Activated CD4-positive, alpha-beta memory T cell treated with anti-CD3 and anti-CD28 coated beads, Interleukin-2, amount 10 ng/mL, durations not matched to agents 7 days and 5 days (primary cell): ENCODE measurements at places on chromosomes 13 and 19. TPM values are rescaled to one million over a fixed set of nuclear protein-coding genes. Genes with fewer than 3 reads are reported as not detected.

DNA sequence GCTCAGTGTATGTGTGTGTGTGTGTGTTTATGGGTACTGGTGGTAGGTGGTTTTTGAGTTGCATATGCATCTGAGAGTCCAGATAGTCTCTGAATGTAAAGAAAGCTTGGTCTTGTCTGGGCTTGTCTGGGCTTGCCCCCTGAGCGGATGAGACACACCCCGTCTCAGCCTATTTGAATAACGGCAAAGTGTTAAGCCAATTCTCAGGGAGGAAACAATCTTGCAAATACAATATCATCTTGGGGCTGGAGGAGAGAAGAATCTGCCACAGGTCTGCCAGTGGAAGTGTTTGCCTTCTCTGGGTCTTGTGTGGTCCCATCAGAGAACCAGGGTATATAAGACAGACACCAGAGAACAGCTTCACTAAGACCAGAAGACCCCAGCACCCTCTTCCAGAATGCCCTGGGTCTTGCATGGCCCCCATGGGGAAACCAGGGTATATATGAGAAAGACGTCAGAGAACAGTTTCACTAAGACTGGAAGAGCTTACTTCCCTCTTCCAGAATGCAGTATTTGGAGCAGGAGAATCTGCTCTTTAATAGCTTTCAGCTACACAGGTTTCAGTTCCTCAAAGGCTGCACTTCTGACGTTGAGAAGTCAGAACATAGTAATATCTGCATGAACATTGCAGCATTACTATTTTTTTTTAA is 13.3 kb downstream of the CD70 start:
- H3K36me3 ChIP-seq = peaks cover 9% of the 10 kb centered on the region
- H3K4me1 ChIP-seq = peaks cover 16% of the 10 kb centered on the region
- no peak overlapping the region for H3K27ac ChIP-seq
- DNase-seq = peak; percentile 46
- no peaks in the 10 kb centered on the region for H3K27me3 ChIP-seq

DNA sequence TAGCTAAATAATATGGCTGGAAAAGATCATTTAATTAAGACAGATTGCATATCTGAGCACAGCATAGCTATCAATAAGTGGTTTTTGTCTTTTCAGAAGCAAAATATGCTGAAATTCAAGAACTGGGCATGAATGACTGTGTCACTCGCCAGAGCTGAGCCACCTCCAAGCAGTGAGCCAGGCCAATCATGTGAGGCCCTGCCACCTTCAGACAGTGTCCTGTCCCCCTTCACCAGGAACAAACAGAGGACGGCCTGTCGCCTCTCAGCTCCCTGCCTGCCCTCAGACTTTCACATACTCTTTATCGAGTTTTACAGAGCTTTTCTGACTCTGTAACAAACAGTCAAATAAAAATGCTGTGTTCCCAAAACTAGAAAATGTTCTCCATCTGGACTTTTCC is 171.0 kb upstream of the TSC22D1 start:
- H3K36me3 ChIP-seq = no peaks in the 10 kb centered on the region
- no peak for DNase-seq
- H3K4me3 ChIP-seq = no peak overlapping the region

The PTH2 gene
- not detected for total RNA-seq

DNA sequence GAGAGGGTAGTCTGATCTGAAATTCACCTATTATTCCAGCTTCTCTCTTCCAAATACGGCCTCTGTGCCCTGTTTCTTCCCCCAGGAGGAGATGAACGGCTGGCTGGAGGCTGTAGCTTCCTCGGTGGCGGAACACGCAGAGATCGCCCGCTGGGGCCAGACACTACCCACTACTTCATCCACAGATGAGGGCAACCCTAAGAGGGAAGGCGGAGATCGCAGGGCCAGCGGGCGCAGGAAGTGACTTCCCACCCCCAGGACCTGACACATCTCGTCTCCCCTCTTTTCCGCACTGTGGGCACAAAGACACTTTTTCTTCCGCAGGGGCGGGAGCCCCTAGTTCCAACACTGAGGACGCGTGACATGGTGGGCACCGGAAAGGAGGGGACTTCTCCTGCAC is 1.3 kb upstream of the SHKBP1 start:
- DNase-seq = no peak
- H3K4me1 ChIP-seq = peaks cover 32% of the 10 kb centered on the region
- peak overlapping the region; percentile 48 for H3K4me3 ChIP-seq
- peak overlapping the region; percentile 31 for H3K27ac ChIP-seq
- H3K36me3 ChIP-seq = peaks cover 14% of the 10 kb centered on the region

DNA sequence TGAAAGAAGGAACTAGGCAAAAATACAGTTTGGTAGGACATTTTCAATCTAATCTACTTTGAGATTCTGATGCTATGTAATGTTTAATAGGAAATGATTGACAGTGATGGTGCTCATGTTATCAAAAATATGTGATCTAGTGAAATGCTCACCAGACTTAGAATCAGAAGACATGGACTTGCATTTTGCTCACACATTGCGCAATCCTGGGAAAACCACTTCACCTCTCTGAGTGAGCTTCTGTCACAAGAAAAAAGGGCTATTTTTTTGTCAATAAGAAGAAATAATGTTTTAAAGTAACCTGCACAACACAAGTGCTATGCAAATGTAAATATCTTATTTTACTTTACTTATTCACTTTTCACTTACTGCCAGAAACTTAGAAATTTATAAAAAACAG is 380.9 kb upstream of the HTR2A start:
- H3K4me3 ChIP-seq = no peak overlapping the region
- DNase-seq = no peak
- no peak overlapping the region for H3K27ac ChIP-seq
- no peaks in the 10 kb centered on the region for H3K36me3 ChIP-seq

- no peak for DNase-seq
- peaks cover 9% of the 10 kb centered on the region for H3K4me1 ChIP-seq
- H3K36me3 ChIP-seq = no peaks in the 10 kb centered on the region
- H3K27me3 ChIP-seq = peaks cover 5% of the 10 kb centered on the region
- no peak overlapping the region for H3K4me3 ChIP-seq
- no peak overlapping the region for H3K27ac ChIP-seq
Measured at GRCh38 chr13:29861694-29862110, 11.3 kb upstream of the UBL3 start.

The CGB1 gene
- not detected for total RNA-seq

GRCh38 chr13:48220981-48221685 is 11.9 kb upstream of the ITM2B start:
- peak overlapping the region; percentile 70 for H3K27ac ChIP-seq
- peaks cover 16% of the 10 kb centered on the region for H3K36me3 ChIP-seq
- DNase-seq = no peak
- H3K27me3 ChIP-seq = peaks cover 28% of the 10 kb centered on the region
- H3K4me1 ChIP-seq = peaks cover 34% of the 10 kb centered on the region
- H3K4me3 ChIP-seq = peak overlapping the region; percentile 41

The LPAR6 gene
- total RNA-seq = 100 TPM

- H3K27ac ChIP-seq = peak overlapping the region; percentile 73
- peak overlapping the region; percentile 38 for H3K4me3 ChIP-seq
- H3K4me1 ChIP-seq = peaks cover 31% of the 10 kb centered on the region
- no peaks in the 10 kb centered on the region for H3K27me3 ChIP-seq
- H3K36me3 ChIP-seq = no peaks in the 10 kb centered on the region
Measured at GRCh38 chr13:40787062-40787461, 2.3 kb upstream of the SLC25A15 start.

The SAMD1 gene
- total RNA-seq = 64.6 TPM

- no peak overlapping the region for H3K27ac ChIP-seq
- H3K4me1 ChIP-seq = no peaks in the 10 kb centered on the region
- no peak overlapping the region for H3K4me3 ChIP-seq
- no peaks in the 10 kb centered on the region for H3K36me3 ChIP-seq
- peaks cover 1% of the 10 kb centered on the region for H3K27me3 ChIP-seq
Measured at GRCh38 chr19:32526895-32527294, 54.1 kb upstream of the PDCD5 start.

DNA sequence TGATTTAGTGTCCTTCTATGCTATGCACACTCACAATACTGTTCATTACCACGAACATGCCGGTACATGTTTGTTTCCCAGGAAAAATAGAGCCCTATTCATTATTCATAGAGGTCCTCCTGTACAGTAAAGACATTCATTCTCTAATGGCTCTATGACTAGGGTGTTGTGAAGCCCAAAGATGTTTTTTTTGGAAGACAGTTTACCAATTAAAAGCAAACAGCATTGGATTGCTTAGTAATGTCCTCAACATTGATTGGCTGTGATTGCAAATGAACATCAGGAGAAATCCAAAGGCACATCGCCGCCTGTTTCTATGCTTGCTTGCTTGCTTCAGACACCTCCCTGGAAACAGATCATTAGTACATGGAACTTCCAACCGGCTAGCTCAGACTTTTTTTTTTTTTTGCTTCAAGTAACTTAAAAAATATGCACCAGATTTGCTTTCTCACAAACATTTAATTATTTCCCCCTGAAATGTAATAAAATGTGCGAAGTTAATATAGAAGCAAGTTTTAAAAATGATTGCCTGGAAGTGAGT is 8.8 kb upstream of the GPC6 start:
- no peak for DNase-seq
- H3K27me3 ChIP-seq = no peaks in the 10 kb centered on the region
- no peaks in the 10 kb centered on the region for H3K36me3 ChIP-seq

GRCh38 chr13:48615049-48615448 is 38.7 kb upstream of the CYSLTR2 start:
- peaks cover 4% of the 10 kb centered on the region for H3K27me3 ChIP-seq
- DNase-seq = no peak
- no peak overlapping the region for H3K27ac ChIP-seq
- H3K4me1 ChIP-seq = no peaks in the 10 kb centered on the region

GRCh38 chr13:37666036-37666435 is 67.5 kb upstream of the POSTN start:
- H3K27me3 ChIP-seq = no peaks in the 10 kb centered on the region
- no peak overlapping the region for H3K27ac ChIP-seq
- H3K36me3 ChIP-seq = no peaks in the 10 kb centered on the region
- H3K4me1 ChIP-seq = no peaks in the 10 kb centered on the region
- H3K4me3 ChIP-seq = no peak overlapping the region

- DNase-seq = no peak
- H3K4me1 ChIP-seq = peaks cover 31% of the 10 kb centered on the region
- H3K36me3 ChIP-seq = peaks cover 23% of the 10 kb centered on the region
Measured at GRCh38 chr19:4365341-4365740, 22.0 kb downstream of the MPND start.

DNA sequence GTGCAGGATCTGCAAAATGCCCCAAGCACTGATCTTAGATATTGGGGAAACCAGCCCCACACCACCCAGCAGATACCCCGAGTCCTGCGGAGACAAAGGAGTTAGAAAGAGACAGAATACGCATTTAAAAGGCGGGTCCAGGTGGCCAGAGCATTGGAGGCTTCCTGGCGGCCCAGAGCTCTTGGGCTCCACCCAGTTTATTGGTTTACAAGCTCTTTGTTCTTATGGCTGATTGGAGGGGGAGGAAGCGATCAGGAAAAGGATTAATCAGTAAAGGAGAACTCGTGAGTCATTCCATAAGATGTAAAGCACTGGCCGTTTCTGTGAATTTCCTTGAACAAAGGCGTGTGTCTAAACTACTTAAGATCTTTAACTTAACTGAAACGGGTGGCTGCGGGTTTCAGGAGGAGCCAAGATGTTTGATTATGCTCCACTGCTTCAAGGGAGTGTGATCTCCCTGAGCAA is 926 bp downstream of the ZNF587 start:
- H3K27me3 ChIP-seq = no peaks in the 10 kb centered on the region
- H3K4me3 ChIP-seq = peak overlapping the region; percentile 96
- H3K27ac ChIP-seq = peak overlapping the region; percentile 94
- peaks cover 31% of the 10 kb centered on the region for H3K4me1 ChIP-seq
